CD4-positive, alpha-beta T cell treated with Interleukin-2 at 100 ng/mL for 4 hours (primary cell): ENCODE measurements at places on chromosomes 5 and 9.

GRCh38 chr5:142823126-142823525, 52.9 kb downstream of the ARHGAP26 start:
- DNase-seq: no peak

DNA sequence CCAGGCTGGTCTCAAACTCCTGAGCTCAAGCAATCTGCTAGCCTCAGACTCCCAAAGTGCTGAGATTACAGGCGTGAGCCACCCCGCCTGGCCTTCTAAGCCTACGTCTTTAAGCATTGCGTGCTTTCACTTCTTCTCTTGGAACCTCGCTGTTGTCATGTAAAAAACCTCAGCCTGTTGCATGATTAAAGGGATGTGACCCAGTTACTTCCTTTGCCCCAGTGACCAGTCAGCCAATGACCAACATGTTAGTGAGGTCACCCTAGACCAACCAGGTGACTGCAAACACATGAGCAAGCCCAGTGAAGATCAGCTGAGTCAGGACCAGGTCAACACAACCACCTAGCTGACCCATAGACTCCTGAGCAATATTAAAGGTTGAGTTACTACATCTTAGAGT, 10.5 kb downstream of the KIF4B start:
- no peak for DNase-seq

DNA sequence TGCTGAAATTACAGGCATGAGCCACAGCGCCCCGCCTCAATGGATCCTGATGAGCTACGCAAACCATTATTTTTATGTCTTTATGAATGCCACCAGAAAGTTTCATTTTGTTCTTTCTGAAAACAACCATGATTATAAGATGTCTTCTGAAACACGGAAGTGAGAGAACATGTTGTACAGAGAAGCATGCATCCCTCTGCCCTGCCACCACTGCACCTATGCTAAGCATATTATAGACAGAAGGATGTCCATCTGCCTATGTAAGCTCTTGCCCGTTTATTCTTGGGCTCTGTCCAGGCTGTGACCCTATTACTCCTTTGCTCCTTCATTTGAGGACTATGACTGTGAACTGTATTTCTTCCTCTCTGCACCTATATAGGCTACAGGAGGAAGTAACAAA, 74.3 kb downstream of the GRAMD2B start:
- no peak for DNase-seq

DNA sequence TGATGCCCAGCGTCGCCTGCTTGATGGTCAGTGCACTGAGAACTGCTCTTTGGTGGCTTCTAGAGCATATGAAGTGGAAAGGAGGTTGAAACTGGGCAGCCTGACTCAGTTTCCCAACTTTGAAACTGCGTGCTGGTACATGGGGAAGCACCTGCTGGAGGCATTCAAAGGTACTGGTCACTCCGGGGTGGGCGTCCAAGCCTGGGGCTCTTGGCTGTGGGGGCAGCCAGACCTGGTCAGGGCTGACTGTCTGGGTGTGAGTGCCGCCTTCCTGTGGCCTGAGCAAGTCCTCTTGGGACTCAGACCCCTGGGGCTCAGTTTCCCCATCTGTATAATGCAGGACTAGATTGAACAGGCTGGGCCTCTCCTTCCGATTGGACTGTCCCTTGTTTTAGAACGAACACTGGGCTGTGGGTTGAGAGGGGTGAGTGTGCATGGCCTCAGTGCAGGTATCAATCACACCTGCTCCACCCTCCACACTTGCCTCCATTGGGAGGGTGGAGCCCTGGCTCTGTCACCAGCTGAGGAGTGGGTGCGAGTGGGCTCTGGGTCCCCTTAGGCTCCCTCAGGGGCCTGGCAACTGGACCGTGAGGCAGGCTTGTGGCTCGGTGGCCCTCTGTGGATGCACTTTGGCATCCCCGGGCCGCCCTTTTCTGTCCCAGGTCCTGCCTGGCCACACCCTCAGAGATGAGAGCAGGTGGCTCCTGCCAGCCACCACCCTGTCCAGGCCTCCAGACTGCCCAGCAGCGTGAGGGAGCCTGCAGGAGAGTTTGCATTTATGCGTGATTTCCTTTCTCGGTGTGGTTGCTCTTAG, 80.2 kb downstream of the PHF2 start:
- no peak for DNase-seq

DNA sequence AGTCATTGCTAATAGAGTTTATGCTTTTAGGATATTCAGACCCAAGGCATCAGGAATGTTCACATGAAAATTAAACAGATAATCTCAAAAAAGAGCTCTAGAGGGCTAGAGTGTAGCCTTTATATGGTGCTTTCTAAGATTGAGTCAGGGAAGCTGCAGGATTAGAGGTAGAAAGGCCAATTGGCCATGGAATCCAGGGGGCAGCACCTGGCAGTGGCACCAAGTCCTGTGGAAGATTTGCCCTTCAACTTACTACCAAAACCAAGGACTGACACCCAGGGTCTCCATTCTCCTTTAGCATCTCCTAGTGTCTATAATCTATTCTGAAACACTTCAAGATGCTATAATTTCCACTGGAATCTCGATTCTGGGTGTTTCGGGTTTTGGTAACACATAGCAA, 112.4 kb downstream of the ACER2 start:
- DNase-seq: no peak

GRCh38 chr5:94562327-94562971, 56.0 kb downstream of the KIAA0825 start:
- no peak for DNase-seq

DNA sequence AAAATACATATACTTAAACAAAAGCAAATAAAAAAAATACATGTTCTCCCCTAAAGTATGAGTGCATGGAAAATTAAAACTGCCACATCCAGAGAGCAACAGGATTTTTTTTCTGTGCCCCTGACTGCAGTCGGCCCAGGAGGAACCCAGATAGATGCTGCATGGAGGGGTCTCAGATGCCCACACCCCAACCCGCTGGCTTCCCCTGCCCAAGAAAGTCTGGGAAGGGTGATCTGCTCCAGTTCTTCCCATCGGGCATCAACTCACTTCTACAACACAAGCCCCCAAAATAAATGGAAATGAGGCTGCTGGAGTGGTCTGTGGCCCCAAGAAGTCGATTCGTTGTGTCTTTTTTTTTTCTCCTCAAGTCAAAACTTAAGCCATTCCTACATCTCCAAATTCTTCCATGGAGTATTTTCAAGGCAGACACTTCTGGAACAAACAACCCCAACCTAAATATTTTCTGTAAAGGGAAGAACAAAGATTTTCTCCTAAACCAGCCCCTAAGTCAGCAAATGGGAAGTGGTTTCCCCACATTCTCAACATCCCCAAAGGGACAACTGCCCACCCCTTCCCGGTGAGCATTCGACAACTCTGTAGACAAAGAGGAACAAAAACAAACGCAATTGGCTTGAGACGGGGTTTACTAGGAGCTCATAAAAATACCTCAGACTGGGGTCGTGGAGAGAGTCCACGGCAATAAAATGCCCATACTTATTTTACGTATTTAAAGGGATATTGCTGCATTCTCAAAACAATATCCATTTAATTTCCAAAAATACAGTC, 46.7 kb downstream of the ROR2 start:
- DNase-seq: no peak

DNA sequence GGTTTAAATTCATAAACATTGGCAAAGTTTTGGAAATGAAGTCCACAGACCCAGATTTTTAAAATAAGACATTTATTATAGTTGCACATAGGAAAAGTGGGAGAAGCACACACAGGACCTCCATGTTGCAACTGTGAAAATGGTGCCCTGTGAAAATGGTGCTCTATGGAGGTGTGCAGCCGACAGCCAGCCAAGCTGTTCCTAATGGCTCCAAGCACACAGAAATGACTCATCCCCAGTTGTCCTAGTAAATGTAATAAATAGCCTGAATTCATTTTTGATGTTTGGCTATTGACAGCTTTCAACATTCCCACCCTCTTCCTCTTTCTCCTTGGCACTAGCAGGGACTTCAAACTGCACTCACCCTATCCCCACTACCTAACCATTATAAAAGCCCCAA, 590.9 kb downstream of the CAAP1 start:
- no peak for DNase-seq

DNA sequence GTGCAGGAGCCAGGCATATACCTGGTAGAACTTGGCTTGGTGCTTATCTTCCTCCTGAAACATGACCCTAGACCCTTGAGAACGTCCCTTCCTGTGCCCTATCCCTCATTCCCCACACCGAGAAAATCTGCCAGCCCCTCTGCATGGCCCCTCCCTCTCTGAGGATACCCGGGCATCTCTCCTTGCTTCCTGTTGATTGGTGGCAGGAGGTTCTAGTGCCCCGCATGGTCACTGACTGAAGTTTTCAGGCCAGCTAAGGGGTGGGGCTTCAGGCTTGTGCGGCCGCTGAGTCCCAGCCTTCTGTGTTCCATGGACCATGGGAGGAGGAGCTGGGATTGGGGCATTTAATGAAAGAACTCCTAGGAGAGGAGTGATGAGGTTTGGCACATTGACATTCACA, 22.8 kb downstream of the IGIP start:
- DNase-seq: no peak
